ENCODE measurements at places on chromosomes 11 and 22.

GRCh38 chr11:112961146-112961668 lies at the start of gene NCAM1:
Gene NCAM1, plus strand, starts transcription at chr11:112961420.
- peak; percentile 4 for DNase-seq

GRCh38 chr11:29124470-29124869 lies 892.4 kb downstream of the KCNA4 start:
- no peak for DNase-seq

DNA sequence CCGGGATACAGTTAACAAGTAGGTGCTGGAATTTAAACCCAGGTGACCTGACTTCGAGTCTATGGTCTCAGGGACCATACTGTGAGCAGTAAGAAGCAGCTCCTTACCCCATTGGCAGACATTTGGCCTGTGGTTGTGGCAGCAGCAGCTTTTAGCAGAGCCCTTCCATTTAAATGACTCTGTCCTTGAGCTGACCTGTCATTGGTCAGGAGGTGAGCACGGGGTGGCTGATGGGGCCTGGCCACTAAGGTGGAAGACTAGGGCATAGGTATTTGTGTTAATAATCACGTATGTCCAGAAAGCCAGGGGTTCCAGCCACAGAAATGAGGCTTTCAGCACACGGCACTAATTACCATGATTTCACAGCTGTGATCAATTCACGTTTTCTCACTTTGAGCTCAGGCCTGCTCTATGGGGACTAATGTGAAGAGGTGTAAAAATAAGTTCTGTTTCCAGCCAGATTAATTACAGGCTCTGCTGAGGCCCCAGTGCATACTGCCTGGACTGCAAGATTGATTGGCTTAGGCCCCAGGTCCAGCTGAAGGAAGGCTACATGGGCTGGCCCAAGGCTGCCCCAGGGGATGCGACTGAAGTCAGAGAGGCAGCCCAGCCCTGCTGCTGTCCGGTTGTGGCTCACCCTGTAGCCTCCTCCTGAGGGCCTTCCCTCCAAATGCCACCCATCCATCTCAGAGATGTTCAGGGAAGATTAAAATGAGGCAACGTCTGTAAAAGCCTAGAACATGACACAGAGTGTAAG lies 76.0 kb downstream of the FDX1 start:
- no peak for DNase-seq

DNA sequence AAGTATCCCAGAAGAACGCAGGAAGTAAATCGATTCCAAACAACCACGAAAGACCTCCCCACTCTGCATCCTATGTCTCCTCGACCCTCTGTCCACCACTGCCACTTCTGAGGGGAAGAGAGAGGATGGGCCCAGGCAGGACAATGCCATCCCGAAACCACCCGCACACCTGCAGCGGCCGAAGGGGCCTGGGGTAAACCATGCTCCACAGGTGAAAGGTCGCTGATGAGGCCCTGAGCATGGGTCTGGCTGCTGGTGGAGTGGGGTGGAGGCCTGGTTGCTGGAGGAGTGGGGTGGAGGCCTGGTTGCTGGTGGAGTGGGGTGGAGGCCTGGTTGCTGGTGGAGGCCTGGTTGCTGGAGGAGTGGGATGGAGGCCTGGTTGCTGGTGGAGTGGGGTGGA lies 13.1 kb downstream of the TOLLIP start:
- no peak for DNase-seq

DNA sequence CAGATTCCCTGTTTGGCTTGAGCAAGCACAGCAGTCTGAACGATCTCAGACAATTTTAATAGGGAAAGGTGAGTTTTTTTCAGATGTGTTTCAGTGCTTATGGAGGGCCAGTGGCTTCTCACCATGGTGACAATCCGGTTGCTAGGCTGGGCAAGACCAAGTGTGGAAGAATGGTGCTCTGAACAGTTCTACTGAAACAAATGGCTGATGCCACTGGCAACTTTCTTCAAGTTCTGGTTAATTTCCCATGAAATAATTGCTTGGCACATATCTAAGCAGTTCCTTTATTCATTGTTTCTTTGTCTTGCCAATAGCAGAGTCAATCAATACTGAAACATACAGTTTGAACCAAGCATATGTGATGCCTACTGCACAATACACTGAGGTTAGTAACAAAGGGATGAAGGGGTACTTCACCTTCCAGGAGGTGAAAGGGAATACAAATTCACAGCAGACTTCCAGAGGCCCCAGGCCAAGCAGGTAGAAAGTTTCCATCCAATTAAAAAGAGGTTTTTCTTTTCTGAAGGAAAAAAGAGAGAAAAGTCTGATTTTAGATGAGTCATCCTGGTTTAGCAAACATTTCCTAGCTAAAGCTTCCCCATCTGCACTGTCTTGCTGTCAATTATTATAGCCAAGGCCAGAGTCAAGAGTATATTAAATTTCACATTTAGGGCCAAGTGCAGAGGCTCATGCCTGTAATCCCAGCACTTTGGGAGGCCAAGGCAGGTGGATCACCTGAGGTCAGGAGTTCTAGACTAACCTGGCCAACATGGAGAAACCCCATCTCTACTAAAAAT lies 21.2 kb upstream of the NDUFC2 start:
- DNase-seq = no peak

DNA sequence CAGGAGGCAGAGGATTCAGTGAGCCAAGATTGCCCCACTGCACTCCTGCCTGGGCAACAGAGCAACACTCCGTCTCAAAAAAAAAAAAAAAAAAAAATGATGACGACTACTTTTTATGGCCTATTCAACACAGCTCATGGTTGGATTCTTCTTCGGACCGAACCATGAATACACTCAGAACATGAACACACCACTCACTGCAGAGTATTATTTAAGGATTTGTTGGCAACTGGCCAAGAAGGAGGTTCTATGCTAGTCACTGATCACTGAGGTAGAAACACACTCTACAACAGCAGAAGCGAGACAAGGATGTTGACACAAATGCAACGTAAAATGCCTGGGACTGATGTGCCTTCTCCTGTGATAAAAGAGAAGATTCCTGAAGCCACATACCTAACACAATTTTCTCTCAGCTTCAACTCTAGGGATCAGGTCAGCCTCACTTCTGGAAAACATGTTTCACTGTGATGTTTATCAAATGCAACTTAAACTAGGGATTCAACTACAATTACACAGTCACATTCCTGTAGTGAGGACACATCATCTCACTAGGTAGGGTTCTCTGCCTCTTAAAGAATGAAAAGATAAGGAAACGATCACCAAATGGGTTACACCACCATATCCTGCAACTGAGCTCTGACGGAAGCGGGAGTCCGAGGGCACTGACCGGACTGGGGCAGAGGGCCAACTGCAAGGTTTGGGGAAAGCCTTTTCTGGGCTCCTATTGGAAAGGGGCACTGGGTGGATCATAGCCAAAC lies 82.5 kb downstream of the SGSM3 start:
- DNase-seq = peak; percentile 78

GRCh38 chr11:64925536-64926436 lies 1.3 kb downstream of the PPP2R5B start:
- DNase-seq = no peak

DNA sequence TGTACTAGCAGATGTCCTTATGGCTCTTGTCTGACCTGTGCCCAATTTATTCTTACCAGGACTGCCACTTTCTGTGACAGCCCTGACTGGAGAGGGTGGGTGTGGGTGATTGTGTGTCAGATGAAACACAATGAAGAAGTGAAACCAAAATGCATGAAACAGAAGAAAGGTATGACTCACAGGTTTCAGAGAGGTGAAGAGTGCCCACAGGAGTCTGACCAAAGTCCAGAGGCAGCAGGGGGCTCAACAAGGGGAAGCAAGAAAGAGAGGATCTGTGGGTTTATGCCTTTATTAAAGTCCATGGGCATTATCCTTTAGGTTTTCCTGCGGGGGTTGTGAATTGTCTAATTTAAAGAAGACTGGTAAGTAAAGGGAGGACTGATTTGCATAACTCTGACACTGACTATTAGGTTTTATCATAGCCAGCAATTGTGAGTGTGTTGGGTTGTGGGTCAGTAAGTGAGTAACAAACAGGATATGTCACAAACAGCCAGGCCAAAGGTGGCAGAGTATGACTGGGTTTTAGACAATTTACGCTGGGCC lies 3.9 kb upstream of the OR4C6 start:
- no peak for DNase-seq

DNA sequence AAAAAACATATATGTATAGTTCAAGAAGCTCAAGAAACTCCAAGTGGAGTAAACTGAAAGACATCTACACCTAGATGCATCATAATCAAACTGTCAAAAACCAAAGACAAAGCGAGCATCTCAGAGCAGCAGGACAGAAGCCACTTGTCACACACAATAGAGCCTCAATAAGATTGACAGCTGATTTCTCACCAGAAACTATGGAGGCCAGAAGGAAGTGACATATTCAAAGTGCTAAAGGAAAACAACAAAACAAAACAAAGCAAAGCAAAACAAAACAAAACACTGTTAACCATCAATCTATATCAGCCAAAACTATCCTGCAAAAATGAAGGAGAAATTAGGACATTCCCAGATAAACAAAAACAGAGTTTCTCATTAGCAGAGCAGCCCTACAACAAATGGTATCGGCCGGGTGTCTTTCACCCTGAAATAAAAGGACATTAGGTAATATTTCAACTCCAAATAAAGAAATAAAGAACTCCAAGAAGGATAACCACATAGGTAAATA lies 65.8 kb upstream of the SEPTIN5 start:
- no peak for DNase-seq

GRCh38 chr11:117959438-117960149 lies 26.6 kb upstream of the IL10RA start:
- DNase-seq = no peak
